Activated CD4-positive, CD25-positive, alpha-beta regulatory T cell treated with anti-CD3 and anti-CD28 coated beads, Interleukin-2, amount 50 U/mL, for 72 hours (primary cell): ENCODE measurements at places on chromosomes 1 and 21.

DNA sequence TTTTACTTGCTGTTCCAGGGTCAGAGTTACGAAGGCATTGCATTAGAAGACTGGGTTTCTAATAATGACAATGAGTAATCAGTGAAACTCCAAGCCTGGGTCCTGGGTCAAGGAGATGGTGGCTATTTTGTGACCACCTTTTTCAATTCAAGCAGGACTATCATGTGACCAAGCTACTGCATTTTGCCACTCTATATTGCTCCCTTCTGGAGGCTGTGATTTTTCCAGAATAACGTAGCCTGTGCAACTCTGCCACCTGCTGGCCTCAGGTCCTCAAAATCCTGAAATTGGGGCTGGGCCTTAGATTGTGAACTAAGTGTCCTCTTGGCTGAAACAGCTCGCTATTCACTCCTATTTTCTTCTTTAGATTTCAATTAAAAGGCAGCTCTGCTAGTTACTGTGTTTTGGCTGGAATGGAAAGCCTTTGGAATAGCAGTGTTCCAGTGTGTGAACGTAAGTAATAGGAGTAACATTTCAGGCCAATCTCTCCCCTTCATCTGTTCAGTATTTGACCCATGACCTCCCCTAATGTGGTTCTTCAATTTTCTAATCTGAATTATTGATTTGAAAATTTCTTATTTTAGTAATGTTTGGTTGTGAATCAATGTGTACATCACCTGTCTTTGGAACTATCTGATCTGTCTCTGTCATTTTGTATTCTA, 52.9 kb upstream of the CD46 start:
- DNase-seq, result peak; percentile 34

DNA sequence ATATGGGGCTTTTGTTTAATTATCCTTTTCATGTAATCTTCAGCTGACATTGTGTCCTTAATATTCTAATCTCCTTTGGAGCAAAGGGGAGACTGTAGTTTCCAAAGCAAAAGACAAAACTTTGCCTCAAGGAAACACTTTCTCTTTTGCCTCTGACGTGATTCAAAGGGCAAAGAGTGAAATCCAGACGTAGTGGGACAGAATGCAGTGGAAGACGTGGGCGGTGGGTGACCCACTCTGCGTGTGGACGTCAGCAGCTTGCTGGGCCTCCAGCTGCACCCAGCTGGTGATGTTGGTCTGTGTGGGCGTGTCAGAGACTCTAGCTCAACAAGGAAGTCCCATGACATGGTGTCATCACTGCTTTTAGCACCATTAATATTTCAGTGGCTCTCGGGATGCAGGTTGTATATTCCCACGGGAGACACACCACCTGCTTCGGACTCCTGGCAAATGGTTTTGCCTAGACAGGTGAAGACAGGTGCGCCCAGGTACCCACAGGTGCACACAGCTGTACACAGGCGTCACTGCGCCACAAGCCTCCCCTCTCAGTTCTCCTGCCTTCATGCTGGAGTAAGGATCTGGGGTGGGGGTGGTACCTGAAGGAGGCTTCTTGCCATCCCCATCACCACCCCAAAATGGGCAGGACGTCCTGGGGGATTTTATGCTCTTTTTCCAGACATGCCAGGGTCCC, 292.1 kb upstream of the VAMP3 start:
- no peak for DNase-seq

DNA sequence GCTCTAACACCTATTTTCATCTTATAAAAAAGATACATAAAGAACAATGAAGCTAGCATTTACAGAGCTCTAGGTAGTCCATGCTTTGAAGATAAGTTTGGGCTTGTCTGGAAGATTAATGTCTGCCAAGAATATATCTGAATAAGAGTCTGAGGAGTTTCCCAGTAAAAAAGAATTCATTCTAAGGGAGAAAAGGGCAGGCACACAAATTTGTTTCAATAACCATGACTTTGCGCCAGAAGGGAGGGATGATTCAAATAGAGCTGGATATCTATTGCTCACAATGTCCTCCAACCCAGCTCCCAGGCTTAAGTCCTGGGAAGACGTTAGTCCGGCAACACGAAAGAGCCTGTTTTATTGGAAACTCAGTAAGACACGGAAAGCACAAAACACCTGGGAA, 9.7 kb upstream of the TTLL7 start:
- DNase-seq, result no peak

DNA sequence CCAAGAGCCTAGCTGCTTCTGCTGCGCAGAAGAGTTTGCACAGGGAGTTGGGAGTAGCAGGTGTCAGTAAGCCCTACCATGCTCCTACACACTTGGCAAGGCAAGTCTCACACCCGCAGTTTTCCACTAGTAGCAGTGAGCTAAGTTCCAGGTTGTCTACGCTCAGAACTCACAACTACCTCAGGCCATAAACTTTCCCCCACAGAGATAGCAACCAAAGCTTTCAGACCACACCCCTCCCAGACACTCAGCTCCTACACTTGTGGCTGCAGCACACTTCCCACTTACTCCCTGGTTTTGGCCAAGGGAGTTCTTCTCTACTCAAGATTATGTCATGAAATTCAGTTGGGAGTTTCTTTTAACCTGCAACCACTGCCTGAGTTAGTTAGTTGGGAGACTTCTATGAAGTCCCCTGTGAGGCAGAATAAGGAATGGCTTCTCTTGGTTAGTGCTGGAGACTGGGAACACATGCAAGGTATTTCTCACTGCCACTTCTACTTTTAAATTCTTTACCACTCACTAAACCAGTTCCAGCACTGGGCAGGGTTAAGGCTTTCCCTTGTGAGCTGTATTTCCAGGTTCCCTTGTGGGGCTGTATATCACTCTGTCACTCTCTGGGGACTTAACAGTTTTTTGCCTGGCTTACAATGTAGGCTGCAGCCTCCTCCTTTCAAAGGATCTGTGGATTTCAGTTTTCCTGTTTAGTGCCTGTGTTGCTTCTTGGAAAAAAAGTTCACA, 18.3 kb upstream of the MAB21L3 start:
- no peak for DNase-seq

DNA sequence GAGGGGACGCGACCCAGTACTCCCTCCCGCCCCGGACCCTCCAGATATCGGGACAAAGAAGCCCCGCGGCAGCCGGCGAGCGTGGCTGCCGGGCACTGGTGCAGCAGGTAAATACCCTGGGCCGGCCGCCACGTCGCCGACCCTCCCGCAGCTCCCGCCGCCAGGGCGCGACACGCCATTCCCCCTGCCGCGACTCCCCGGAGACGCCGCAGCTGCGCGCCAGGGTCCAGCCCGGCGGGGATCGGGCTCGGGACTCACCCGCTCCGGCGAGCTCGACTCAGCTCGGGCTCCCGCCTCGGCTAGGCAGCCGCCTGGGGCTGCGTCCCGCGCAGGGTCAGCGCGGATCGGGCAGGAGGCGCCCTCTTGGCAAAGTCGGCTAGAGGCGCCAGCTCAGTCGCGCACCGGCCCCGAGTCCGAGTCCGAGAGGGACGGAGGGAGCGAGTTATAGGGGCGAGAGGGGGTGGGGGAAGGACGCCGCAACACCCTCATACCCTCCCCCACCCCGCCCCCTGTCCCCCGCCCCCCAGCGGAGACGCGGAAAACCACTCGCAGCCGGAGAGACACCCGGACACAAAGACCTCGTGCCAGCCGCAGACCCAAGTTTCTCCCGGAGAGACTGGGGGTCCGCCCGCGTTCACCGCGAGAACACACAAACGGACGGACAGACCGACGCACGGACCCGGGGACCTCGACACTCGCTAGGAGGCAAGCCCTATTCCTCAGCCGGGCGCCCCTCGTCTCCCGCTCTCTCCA, 985 bp downstream of the SYT6 start:
- no peak for DNase-seq

GRCh38 chr1:12080773-12081556, 17.9 kb downstream of the TNFRSF8 start:
- no peak for DNase-seq

DNA sequence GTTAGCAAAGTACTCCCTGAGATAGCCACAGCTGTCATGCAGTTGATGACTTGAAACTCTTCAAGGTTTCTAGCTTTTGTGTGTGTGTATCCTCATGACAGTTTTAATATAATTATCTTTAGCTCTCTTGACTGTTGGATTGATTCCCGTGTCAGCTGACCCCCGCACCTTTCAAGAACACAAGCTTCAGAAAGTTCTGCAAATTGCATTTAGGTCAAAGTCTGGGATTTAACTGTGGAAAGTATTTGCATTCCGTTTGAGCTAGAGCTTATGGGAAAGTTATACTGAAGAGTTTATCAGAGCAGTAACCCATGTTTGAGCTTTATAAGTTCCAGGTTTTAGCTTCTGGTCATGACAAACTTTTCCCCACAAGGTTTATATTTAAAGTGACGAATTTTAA, 380.1 kb upstream of the CHRM3 start:
- DNase-seq, result no peak

DNA sequence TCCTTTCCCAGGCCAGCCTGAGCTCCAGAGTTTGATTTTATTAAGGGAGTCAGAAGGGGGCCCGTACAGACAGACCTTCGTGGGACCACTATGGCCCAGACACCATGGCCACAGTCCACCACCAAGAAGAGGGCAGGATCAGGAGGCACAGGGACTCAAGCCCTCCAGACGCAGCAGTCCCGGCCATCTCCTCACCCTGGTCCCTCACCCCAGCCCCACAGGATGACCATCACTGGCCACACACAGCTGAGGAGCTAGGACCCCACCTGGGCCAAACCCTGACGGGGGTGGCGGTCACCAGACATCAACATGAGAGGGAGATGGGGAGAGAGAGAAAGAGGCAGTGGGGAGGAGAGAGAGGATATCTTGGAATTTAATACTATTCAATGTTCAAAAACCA, 29.2 kb upstream of the AGPAT3 start:
- no peak for DNase-seq

GRCh38 chr1:78758506-78758905, 108.9 kb downstream of the IFI44 start:
- DNase-seq, result no peak

DNA sequence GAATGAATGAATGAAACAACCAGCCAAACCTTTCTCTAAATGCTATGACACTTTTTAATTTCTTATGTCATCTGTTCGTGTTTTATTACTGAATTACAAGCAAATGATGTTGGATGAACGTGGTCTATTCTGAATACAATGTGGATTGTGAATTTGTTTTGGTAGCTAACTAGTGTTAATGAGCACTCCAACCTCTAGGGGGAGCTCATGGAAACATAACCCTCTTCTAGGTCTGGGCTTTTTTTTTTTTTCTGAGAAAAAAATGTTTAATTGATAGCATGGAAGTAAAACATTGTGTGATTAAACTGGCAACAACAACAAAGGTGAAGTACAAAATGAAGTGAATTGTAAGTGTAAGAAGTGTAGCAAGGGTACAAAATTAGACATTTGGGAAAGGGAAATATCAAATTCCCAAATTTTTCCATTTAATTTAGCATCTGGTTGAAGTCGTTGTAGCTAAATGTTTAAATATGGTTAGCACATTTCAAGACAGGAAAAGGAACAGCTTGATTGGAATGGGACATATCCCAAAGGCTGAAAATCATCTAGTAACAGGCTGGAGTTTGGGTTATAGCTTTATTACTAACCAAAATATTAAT, 42.6 kb upstream of the PTGS2 start:
- DNase-seq, result no peak

DNA sequence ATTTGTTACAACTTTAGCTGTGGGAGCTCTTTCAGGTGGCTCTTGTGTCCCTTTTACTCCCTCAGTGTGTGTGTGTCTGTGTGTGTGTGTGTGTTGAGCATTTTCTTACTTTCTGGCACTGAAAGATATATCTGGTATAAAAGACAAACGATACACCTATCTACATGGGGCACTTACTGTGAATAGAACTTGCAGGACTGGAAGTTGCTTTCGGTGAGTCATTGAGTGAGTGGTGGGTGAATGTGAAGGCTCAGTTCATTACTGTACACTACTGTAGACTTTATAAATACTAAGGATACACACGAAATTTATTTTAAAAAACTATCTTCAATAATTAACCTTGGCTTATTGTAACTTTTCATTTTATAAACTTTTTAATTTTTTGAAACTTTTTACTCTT, 38.7 kb downstream of the BTBD8 start:
- no peak for DNase-seq

DNA sequence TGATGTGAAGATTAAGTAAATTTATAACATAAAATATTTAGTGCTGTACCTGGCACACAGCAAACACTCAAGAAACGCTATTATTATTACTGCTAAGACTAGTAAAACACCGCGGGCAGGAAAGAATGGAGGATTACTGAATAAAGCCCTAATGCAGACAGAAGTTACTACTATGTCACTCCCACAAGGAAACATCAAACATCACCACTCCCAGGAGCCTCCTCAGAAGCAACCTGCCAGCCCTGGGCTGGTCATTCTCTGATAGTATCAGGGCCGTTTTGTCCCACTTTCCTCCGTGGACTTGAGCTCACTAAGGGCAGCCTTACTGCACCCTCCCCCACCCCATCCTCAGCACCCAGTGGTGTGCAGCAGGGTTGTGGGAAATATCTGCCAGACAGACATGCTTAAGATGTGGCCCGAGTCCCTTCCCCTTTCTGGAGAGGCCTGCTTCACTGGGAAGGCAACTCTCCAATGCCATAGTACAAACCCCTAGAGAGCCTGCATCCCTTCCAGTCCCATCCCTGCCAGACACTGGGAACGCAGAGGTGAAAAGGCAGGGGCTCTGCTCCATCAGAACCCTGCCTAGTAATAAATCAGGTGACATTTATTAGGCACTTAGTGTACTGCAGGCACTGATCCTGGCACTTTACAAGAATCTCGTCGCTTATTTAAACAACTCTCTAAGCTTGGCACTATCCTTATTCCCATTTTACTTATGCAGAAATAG, 41.7 kb upstream of the ECE1 start:
- no peak for DNase-seq

DNA sequence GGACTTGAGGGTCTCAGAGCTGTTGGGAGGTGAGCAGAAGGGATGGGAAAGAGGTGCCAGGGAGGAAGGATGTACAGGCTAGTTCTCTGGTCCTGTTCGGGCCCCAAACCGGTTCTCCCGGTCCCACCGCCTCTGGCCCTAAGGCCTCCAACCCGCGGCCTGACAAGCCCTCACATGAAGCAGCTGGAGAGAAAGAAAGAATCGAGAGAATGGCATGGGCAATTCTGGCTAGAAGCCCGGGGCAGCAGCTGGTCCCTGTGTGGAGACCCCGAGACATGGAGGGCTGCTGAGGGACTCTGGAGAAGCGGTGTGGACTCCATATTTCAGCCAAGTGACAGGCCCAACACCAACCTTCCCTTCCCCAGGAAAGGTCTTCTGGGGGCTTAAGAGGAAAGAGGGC, 730 bp downstream of the CDC42SE1 start:
- DNase-seq, result peak; percentile 39

DNA sequence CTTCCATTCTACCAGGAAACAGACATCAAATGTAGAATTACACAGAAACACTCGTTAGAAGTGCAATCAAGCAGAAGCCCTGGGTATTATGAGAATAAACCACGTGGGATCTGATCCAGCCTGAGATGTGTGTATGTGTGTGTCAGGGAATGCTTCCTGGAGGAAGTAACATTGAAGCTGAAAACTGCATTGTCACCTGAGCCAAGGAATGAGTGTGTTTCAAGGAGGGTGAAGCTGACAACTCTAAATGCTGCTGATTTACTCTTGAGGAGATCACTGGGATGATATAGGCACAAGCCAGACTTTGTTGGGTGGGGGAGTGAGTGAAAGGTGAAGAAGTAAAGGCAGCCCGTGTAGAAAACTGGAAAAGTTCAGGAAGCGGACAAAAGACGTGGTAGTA, 27.6 kb downstream of the FAAH start:
- no peak for DNase-seq

- no peak for DNase-seq
These were observed 696.2 kb upstream of the PRMT6 start for GRCh38 chr1:106360252-106360651.

- no peak for DNase-seq
These were observed 165.7 kb downstream of the HHIPL2 start for GRCh38 chr1:222382171-222382570.
